ENCODE measurements at places on chromosomes 3 and 15.

GRCh38 chr3:134617608-134618477 is 33.0 kb downstream of the KY start:
- DNase-seq = no peak

DNA sequence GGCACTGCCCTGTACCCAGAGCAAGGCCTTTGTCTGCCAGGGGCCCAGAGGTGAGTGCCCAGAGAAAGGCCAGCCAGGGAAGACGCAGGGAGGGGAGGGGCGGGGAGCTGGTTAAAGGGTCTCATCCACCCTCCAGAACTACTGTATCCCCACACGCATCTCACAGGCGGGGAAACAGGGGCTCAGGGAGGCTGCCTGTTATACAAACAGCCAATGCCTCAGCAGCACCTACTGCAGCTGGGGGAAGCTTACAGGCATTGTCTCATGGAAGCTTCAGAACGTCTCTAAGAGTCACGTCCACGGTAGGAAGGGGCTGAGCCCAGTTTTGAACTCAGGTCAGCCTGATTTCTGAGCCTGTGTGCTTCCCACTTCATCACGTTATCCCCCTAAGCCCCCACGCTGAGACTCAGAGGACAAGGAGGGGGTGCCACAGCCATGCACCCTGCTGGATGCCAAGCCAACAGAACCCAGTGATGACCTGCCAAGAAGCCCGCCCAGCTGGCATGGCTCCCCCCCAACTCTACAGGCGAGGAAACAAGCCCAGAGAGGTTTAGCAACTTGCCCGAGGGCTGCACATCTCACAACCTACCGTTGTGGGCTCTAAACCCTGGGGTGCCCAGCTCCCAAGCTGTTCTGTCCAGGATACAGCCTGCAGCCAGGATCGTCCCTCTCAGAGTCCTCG is 54.5 kb downstream of the IQSEC1 start:
- no peak for DNase-seq

- no peak for DNase-seq
Measured at GRCh38 chr3:35648347-35648746, 9.0 kb downstream of the ARPP21 start.

DNA sequence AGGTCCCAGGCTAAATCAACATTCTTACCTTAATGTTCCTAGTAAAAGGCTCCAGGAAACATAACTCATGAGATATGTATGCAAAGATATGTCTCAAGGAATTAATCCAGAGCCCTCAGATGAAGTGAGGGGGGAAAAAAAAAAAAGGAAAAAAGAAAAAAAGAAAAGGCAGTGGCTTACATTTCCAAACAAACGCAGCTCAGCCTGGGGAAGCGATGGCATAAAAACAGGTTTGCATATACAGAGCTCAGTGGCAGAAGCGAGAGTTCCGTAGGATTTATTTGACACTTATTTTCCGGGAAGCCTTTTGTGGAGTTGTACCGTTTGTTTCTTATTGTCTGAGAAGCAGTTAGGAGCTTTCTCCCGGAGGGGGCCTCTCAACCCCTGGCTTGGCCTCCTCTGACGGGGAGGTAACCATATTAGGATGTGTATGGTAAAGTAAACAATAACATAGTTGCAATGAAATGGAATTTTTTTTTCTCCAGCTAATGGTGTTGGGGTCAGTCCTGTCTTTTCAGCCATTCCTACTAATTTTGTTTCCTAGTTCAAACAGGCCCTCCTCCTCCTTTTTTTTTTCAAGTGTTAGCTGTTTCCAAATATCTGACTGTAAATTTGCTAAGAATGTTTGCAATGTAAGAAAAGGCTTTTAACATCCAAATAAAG is 338.6 kb downstream of the FOXP1 start:
- DNase-seq = no peak

DNA sequence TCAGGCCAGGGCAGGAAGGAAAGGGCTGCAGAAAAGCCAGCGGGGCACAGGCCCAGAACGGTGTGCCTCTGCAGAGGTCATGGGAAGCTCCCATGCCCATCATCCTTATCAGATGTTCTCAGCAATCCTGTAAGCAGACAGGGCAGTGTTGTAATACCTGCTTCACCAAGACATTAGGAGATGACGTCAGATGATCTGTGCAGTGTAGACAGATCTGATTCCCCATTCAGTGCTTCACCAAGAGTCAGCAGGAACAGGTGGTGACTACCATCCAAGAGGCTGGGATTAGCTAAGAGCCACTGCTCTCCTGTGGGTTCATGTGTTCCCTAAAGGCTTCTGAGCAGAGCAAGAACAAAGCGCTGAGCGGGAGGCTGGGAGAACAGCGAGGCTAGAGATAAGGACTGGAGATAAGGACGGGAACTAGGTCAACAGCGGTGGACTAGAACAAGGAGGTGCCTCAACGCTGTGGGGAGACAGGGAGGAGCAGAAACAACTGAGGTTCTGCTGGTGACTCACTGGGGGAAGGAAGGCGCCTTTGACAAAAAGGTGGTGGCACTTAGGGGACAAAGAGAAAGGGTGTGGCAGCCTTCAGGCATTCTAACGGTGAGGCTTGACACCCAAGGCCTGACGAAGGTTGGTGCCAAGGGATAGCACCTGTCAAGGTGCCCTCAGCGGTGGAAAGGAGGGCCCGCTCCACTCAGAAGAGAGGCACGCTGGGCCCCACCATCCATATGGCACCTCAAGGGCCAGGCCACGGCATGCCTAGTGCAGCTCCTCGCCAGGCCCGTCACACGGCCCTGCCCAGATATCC is 28.4 kb downstream of the CCDC12 start:
- DNase-seq = no peak
